ENCODE measurements at places on chromosomes 13 and 19.

- DNase-seq: no peak
Observed at GRCh38 chr13:50780201-50781015, 63.1 kb downstream of the DLEU7 start.

DNA sequence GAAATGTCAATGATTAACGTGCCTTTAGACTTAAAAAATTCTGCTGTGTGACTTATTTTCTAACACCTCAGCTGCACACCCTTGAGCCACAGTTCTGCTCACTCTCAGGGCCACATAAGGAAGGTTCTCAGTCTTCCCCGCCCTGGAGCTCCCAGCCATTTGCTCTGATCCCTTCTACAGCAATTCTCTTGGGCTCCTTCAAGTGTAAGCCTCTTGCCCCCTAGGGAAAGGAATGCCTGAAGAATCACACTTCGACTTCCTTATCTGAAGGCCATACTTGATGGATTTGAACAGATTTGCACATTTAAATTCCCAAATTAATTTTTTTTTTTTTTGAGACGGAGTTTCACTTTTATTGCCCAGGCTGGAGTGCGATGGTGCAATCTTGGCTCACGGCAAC is 44.2 kb downstream of the RASA3 start:
- no peak for DNase-seq

DNA sequence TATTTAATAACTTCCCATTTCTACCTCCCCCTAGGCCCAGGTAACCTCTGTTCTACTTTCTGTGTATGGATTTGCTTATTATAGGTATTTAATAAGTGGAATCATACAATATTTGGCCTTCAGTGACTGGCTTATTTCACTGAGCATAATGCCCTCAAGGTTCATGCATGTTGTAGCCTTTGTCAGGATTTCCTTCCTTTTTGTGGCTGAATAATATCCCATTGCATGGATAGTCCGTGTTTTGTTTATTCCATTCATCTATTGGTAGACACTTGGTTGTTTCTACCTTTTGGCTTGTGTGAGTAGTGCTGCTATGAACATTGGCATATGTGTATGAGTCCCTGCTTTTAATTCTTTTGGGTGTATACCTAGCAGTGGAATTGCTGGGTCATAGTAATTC is 9.4 kb downstream of the HNRNPM start:
- no peak for DNase-seq

DNA sequence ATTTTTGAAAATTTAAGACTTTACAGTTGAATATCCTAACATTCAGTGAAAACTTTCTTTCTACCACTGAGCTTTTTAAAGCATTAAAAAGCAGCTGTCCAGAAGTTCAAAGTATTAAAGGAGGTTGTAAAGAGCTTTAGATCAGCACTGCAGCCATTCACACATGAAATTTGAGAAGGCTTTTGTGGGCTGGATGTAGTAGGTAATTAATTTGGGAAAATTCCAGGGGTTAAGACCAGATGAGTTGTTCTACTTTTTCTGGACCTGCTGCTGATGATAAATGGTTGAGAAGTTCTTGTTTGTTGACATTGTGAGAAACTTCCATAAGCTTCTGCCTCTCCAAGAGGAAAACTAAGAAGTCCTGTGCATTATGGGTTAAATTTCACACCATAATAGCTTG is 1779.6 kb upstream of the PRR20A start:
- no peak for DNase-seq

- DNase-seq: no peak
Observed at GRCh38 chr13:43725460-43725859, 61.3 kb downstream of the ENOX1 start.

DNA sequence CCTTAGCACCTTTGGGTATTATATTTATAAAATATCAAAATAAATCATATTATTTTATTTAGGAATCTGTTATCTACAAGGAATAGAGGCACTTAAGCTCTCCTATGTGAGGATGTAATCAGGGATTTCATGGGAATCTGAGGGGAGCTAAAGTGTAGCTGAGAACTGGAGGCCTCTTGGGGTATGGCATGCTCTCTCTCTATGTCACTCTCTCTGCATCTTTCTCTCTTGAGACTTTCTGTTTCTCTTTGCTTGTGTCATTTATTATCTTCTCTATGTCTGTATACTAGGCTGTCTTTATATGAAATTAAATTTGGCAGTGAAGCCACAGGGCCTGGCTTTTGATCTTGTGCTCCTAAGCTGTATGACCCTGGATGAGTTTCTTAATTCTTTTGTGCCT is 37.7 kb upstream of the SCEL start:
- no peak for DNase-seq

GRCh38 chr13:34862311-34862710 is 79.8 kb upstream of the NBEA start:
- no peak for DNase-seq

GRCh38 chr13:44040070-44040817 is 160.5 kb downstream of the LACC1 start:
- DNase-seq: no peak

- no peak for DNase-seq
Observed at GRCh38 chr13:68998056-68998455, 1109.6 kb upstream of the ATXN8OS start.

- no peak for DNase-seq
Observed at GRCh38 chr13:75652726-75653125, 16.6 kb downstream of the LMO7 start.

GRCh38 chr19:5592531-5593342 is 25.0 kb upstream of the TINCR start:
- DNase-seq: no peak

GRCh38 chr19:39679056-39679790 is 23.5 kb downstream of the LGALS16 start:
- DNase-seq: no peak

GRCh38 chr19:18173054-18173571 is 500 bp upstream of the IFI30 start:
- no peak for DNase-seq

GRCh38 chr13:66794340-66795031 is 435.6 kb downstream of the PCDH9 start:
- DNase-seq: no peak

- DNase-seq: no peak
Observed at GRCh38 chr13:111021270-111021669, 93.8 kb upstream of the ARHGEF7 start.

DNA sequence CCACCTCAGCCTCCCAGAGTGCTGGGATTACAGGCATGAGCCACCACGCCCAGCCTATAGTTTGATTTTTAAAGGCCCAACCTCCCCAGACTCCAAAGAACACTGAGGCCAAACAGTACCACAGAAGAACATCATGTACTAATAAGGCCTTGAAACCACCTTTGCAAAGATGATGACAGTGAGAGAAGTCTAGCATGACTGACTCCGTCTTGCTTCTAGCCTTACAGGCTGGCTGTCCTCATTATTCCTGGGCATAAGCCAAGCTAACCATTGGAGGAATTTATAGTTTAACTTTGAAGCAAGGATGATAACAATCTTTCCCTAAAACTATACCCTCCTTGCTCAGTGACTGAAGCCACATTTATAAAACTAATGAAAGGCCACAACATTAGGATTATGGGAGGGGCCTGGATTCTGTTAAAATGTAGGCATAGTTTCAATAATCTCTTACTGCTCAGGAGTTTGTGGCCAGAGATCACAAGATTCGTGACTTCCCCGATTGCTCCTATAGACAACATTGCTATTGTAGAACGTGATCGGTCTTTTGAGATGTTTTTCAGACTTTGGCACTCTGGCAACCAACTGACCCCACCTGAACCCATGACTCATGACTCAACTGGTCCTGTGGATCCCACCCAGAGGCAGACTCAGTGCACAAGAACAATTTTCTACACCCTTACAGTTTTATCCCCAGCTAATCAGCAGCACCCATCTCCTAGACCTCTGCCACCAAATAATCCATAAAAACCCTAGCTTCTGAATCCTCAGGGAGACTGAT is 17.6 kb downstream of the GPR42 start:
- DNase-seq: no peak

GRCh38 chr19:56949626-56950025 is 109.1 kb upstream of the PEG3 start:
- DNase-seq: no peak

DNA sequence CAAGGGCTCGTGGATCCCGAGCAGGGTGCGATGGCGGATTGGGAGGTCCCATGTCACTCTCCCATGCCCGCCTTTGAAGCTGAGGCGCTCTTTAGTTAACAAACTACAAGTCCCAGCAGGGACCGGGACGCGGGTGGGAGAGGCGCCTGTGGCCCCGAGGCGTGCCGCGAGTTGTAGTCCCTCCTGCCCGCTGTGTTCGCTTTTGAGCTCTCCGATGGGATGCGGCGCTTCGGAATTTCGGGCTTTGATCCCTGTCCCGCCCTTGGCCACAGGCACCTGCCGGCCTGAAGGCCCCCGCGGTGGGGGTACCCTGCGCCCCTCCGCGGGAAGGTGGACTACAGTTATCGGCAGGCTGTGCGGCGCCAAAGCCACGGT is 11.0 kb downstream of the CYTH2 start:
- no peak for DNase-seq

DNA sequence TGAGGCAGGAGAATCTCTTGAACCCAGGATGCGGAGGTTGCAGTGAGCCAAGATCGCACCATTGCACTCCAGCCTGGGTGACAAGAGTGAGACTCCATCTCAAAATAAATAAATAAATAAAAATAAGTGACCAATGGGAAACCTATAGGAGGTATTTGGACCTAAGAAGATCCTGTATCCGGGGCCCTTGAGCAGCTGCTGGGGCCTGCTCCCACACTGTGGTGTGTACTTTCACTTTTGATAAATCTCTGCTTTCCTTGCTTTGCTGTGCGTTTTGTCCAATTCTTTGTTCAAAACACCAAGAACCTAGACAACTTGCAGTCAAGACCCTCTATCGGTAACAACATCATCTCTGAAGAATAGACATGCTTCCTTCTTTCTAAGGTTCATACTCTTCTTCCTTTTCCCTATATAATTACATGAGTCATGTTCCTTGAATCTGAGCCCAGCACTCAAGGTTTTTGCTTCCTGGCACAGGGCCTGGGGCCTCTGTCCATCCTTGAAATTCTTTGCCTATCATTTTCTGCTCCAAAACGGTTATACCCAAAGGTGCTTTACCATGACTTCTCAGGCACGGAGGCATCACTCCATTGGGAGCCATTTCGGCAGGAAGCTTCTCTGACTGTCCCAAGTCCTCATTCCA is 14.2 kb upstream of the PNMA8C start:
- DNase-seq: no peak

DNA sequence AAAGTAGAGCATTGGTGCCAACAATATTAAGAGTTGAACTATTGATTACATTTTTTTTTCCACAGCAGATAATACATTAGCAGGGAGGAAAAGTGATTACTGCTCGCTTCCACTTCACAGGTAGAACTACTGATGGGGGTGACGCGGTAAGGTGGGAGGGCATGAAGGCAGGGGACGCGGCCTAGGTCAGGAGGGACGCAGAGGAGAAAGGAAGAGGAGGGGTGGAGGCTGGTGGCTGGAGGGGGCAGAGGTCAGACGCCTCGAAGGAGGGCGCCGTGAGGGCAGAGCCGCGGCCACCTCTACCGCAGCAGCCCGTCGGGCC is 287 bp upstream of the B3GLCT start:
- DNase-seq: no peak

DNA sequence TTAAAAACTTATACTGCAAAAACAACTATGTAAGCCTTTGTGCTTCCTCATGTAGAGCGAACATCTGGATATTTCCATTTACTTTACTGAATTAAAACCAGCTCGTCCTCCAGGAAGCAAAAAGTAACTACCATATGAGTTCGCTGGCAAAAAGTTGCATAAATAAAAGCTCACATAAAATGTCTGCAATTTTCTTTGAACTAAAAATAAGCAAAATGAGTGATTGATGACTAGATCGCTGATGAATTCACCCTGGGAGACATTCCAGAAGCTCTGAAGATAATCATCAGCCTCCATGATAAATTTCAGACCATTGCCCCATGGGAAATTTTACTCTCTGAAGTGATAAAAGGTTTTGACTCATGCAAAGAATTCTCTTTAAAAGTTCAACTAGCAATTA is 67.3 kb upstream of the SACS start:
- DNase-seq: no peak

DNA sequence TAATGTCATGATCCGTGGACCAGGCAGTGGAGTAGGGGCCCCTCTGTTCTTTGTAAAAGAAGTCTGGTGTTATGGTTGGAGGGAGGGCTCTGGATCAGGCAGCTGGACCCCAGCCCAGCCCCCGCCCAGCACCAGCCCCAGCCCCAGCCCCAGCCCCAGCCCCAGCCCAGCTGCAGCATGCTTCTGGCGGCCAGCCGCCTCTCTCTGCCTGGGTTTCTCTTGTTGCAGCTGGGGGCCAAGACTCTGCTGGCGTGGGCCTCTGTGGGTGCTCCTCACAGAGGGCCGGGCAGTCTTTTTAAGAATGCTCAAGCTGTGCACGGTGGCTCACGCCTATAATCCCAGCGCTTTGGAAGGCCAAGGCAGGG is 17.9 kb downstream of the DOT1L start:
- no peak for DNase-seq

GRCh38 chr13:41935501-41935900 is 25.4 kb downstream of the VWA8 start:
- no peak for DNase-seq

DNA sequence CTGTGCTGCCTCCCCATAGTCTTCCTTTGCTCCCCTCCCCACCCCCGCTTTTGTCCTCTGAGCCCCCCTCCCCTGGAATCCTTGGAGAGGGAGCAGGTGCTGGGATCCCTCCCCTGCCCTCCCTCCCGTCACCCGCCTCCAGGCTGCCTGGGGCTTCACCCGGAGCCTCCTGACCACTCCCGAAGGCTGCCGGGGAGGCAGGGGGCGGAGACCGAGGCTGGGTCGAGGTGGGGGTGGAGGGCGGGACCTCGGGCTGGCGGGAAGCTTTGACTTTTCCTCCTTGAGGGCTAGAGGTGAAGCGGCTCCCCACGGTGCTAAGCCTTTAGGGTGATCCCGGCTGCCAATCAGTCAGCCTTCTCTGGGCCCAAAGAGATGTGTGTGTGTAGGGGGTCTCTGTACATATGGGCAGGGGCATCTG is 1.5 kb downstream of the KMT5C start:
- DNase-seq: no peak

DNA sequence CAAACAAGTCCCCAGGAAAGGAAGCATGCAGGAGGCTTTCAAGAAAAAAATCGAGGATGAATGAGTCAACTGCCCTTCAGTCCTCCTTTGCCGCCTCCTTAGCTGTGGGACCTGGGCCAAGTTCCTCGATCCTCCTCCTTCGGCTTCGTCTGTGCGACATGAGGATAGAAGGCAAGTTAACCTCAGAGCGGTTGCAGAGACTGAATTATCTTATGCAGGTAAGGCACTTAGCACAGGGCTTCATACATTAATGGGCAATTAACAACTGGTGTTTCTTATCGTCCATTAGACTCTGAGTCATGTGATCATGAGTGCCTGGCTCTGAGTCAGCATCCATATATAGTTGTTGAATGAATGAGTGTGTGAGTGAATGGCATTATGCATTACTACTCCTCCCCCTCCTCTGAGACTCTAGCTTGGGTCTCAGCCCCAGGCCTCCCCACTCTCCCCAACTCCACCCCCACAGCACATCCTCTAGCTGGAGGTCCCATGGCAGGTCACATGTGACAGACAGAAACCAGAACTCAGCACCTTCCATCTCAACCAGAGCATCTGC is 1.6 kb upstream of the TTC9B start:
- no peak for DNase-seq

- DNase-seq: no peak
Observed at GRCh38 chr13:20969182-20969581, 66.6 kb upstream of the XPO4 start.

- no peak for DNase-seq
Observed at GRCh38 chr19:49558591-49558990, 21.8 kb downstream of the NOSIP start.
